ENCODE measurements at places on chromosomes 6 and 20.

- peak; percentile 30 for DNase-seq
These were observed 393.6 kb upstream of the JAG1 start for GRCh38 chr20:11067359-11067758.

DNA sequence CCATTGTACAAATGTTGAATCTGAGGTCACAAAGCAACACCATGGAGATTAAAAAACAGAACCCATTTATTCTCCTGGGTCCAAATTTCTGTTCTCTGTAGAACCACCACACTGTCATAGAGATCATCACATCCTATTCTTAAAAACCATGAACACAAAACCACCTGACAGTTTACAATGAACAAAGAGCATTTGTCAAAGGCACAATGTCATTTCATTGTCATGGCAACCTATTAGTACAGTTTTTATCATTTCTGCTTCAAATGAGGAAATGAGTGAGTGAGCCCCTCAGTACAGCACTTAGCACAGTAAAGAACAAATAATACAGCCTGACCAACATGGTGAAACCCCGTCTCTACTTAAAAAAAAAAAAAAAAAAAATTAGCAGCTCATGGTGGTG lies 23.1 kb upstream of the LAMP5 start:
- no peak for DNase-seq

DNA sequence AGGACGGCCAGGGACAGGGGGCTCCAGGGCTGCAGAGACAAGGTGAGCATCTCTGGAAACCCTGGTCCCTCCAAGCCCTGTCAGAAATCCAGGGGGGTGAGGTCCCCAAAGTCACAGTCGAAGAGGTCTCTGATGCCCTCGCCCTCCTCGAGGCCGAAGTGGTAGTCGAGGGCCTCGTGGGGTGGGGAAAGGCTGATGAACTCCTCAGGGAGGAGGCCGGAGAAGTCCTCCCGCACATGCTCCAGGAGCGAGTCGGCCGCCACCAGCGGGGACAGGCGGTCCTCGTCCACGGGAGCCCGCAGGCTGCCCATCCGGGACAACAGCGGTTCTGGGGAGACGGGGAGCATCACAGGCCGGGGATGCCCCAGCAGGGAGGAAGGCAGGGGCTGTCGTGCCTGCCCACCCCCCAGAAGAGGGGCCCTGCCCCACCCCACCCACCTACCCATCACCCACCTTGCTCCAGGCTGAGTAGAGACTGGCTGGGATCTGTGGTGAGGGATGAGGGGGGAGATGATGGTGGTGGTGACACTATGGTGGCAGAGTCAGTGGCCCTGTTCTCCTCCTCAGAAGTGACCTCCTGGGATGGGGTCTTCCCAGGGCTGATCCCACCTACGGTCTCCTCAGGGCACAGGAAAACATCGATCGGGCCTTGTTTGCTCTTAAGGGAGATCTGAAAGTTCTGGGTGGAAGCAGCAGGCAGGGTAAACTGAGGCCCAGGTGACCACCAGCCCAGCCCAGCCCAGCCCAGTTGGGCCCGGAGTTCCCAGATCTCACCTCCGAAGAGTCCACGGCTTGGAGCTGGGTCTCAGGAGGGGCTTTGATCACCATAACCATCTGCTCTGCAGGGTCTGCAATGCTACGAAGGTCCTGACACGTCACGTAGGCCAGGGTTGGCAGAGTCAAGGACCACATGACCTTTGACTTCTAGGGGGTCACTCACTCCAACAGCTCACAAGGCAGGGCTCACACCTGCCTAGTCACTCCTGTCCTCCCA lies 2.7 kb upstream of the NECAB3 start:
- no peak for DNase-seq

- no peak for DNase-seq
These were observed 26.3 kb downstream of the RALGAPB start for GRCh38 chr20:38498909-38499308.

DNA sequence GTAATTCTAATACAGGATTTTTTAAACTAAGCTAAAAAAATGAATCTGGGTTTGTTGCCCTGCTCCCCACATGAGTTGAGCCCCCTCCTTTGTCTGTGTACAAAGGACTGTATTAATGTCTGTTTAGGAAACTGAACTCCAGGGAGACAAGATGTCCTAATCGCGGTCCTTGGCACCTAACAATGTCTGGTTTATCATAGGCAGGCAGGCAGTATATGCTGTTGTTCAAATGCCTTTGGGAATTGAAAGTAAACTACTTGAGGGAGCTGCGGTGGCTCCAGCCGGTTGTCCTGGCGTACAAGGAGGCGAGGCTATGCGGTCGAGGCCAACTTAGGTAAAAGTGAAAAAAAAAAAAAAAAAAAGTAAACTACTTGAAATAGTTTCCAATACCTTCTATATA lies 98.5 kb downstream of the TULP4 start:
- no peak for DNase-seq

DNA sequence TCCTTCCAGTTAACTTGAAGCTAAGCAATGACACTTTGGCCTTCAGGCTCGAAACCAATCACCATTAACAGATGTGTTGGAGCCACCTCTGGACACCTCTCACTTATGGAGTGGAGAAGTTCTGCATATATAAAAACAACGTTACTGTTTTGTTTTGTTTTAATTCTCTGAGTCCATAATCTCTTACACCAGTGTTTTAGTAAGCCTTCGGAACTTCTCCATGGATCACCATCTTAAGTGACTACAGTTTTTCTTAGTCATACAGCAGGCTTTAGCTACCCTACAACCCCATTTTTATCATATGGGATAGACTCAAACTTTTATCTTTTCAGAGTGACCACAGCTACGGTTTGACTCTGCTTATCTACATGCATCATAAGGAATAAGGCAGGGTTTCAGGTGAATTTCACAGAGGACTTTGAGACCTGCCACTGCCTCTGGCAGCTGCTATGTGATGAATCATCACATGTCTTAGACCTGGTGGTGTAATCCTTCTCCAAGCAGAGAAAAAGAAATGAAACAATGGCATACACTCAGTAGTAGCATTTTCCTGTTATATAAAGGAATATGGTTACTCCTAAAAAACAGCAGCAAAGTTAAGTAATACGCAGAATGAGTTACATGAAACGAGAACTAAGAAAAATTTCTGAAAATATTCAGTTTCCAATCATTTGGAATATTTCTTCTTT lies 5.5 kb upstream of the HDDC2 start:
- peak; percentile 27 for DNase-seq

Data from fibroblast of upper back skin (primary cell).